ENCODE measurements at places on chromosomes 7 and 10. TPM values are rescaled to one million over a fixed set of nuclear protein-coding genes. Genes with fewer than 3 reads are reported as not detected.
A peak's percentile ranks its signal among the peaks of the same experiment; 100 is the strongest.

- H3K4me3 ChIP-seq, result no peak overlapping the region
- H3K36me3 ChIP-seq, result no peaks in the 10 kb centered on the region
- no peak for DNase-seq
- no peaks in the 10 kb centered on the region for H3K27me3 ChIP-seq
- no peak overlapping the region for H3K27ac ChIP-seq
Observed at GRCh38 chr7:158397885-158398284, 189.7 kb downstream of the PTPRN2 start.

DNA sequence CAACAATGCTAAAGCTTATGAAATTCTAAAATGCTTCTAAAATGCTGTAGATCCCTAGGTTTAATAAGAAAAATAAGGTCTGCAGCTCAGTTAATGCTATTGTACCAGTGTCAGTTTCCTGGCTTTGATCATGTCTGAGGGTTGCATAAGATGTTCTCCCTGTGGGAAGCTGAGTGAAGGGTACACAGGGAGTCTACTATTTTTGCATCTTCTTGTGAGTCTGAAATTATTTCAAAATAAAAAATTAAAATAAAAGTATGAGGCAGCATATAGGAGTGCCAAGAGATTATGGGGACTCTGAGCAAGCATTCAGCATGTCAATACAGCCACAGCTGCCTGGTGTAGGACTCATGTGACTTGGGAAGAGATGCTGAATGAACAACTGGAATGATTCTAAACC is 14.7 kb downstream of the CHST15 start:
- no peaks in the 10 kb centered on the region for H3K36me3 ChIP-seq
- H3K27ac ChIP-seq, result no peak overlapping the region
- no peak overlapping the region for H3K4me3 ChIP-seq

GRCh38 chr7:80008039-80008438 is 126.6 kb upstream of the GNAI1 start:
- DNase-seq, result no peak
- no peaks in the 10 kb centered on the region for H3K27me3 ChIP-seq
- no peak overlapping the region for H3K27ac ChIP-seq
- H3K4me1 ChIP-seq, result no peaks in the 10 kb centered on the region

- H3K36me3 ChIP-seq, result no peaks in the 10 kb centered on the region
- H3K27ac ChIP-seq, result no peak overlapping the region
- DNase-seq, result no peak
- H3K27me3 ChIP-seq, result no peaks in the 10 kb centered on the region
Observed at GRCh38 chr10:27356738-27357137, 116.1 kb upstream of the ACBD5 start.

DNA sequence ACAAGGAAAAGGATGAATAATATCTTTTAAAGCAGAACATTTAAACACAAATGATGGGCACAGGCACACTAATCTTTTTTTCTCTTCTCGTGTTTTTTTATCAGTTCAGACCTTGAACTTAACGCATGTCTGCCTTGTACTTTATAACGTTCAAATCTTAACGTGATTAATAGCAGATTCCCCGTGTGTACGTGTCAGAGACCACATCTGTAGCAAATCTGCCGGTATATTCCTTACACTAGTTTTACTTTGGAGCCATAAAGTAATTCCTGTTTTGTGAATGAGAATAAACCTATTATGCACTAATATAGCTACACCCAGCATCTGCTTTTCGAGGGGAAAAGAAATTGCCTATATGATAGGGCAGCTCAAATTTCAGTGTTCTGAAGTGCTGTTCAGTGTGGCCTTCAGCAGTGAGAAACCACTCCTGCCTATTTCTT is 166.0 kb upstream of the TCF7L2 start:
- no peaks in the 10 kb centered on the region for H3K27me3 ChIP-seq
- no peaks in the 10 kb centered on the region for H3K36me3 ChIP-seq
- no peak for DNase-seq
- peaks cover 1% of the 10 kb centered on the region for H3K4me1 ChIP-seq

DNA sequence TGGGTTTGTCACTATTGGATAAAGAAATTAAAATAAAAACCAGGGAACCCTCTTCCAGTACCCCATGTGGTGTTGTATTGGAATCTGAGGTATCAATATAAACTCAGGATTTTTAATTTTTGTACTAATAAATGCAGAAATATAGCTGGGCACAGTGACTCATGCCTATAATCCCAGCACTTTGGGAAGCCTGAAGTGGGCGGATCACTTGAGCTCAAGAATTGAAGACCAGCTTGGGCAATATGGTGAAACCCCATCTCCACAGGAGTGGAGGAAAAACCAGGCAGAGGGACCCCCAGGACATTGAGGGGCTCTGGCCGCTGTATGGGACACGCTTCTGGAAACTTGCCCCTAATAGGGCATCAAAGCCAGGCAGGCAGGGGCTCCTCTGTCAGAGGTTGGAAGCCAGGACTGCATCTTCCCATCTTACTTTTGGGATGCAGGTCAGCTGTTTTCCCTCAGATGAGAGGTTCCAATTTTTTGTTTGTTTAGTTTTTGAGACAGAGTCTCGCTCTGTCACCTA is 11.1 kb downstream of the ADIRF start:
- no peaks in the 10 kb centered on the region for H3K36me3 ChIP-seq
- H3K27ac ChIP-seq, result no peak overlapping the region
- H3K4me3 ChIP-seq, result no peak overlapping the region
- peaks cover 24% of the 10 kb centered on the region for H3K4me1 ChIP-seq
- DNase-seq, result no peak
- no peaks in the 10 kb centered on the region for H3K27me3 ChIP-seq

DNA sequence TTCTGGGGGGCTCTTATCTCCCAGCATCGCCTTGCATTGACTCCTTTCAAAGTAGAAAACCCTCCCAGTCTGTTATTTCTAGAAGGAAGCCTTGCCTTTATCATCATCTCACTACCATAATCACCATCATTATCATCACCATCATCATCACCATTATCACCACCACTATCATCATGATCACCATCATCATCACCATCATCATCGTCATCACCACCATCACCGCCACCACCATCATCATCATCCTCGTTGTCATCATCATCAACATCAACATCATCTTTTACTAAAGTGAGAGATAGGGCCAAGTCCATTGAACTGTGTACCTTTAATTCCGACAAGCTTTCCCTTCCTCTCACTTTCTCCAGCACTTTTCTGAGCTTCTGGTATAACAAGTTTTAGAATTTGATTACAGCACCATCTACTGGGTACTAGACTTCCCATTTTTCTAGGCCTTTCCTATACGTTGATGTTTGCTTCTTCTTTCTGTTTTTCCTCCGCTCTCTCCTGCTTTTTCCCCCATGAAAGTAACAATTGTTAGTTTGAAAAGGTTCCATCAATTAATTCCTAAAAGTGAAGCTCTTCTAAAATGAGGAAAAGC is 226.4 kb downstream of the BUB3 start:
- H3K27ac ChIP-seq, result no peak overlapping the region
- no peak for DNase-seq
- H3K4me1 ChIP-seq, result no peaks in the 10 kb centered on the region
- no peaks in the 10 kb centered on the region for H3K36me3 ChIP-seq
- H3K27me3 ChIP-seq, result peaks cover 25% of the 10 kb centered on the region

GRCh38 chr10:88116971-88117626 is 253.7 kb downstream of the PTEN start:
- no peak overlapping the region for H3K27ac ChIP-seq
- H3K4me3 ChIP-seq, result no peak overlapping the region
- H3K4me1 ChIP-seq, result no peaks in the 10 kb centered on the region
- H3K27me3 ChIP-seq, result no peaks in the 10 kb centered on the region

- H3K27ac ChIP-seq, result no peak overlapping the region
- H3K4me3 ChIP-seq, result no peak overlapping the region
- peaks cover 2% of the 10 kb centered on the region for H3K36me3 ChIP-seq
- DNase-seq, result no peak
- no peaks in the 10 kb centered on the region for H3K27me3 ChIP-seq
Observed at GRCh38 chr10:17659365-17659764, 15.4 kb downstream of the STAM start.

- no peak overlapping the region for H3K4me3 ChIP-seq
- peaks cover 7% of the 10 kb centered on the region for H3K36me3 ChIP-seq
- no peak for DNase-seq
Observed at GRCh38 chr10:133010095-133010842, 67.9 kb upstream of the CFAP46 start.

DNA sequence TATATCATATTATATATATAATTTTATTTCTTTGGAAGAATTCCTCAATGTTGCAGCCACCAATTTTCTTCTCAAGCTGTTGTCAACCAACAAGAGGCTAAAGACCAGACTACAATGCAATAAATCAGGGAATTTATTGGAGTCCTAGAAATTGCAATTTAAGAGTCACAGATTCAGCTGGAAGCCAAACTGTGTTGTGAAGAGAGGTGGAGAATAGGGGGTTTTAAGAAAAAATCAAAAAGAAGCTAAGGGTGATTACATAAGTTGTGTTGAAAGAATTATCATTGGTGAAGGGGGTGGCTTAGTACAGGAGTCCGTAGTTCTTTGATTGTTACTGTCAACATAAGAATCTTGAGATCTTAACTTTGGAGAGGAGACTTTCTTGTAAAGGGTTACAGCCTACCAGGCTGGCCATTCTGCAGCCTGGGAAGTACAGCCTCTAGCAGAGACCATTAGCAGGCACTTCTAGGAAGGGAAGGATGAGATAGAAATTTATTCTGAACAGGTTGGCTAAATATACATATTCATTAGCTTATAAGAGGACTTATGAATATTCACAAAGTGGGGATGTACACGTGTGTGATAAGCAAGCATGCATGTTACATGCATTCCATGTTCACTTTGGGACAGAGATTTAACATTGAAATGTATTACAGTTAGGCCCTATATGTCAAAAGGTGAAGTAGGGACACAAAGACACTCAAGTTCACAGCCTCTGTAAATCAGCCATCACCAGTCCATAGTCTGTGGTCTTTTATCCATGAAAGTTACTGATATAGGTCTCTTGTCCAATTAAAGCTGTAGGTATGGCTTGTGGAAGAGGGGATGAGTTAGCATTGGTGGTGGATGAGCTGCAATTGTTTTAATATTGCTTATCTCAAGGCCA is 8.3 kb upstream of the TMEM168 start:
- no peaks in the 10 kb centered on the region for H3K36me3 ChIP-seq
- H3K27ac ChIP-seq, result no peak overlapping the region
- H3K4me3 ChIP-seq, result no peak overlapping the region
- DNase-seq, result no peak

DNA sequence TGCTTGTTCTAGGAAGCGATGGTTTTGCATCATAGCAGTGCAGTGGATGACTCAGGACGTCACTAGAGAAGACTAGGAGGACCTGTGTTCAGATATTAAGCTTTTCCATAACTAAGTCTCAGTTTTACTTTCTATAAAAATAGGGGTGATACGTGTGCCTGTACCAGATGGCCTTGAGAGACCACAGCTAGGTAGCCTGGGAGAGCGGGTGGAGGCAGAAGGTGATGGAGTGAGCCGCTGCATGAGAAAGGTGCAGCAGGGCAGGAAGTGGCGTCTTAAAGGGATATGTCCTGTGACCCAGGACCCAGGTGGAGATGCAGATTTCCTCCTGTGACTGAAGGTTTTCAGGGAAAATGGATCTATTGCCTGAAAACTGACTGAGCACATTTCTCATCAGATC is 304.9 kb downstream of the CDC14C start:
- no peak for DNase-seq
- H3K4me1 ChIP-seq, result no peaks in the 10 kb centered on the region
- H3K36me3 ChIP-seq, result no peaks in the 10 kb centered on the region
- no peaks in the 10 kb centered on the region for H3K27me3 ChIP-seq
- H3K27ac ChIP-seq, result no peak overlapping the region

GRCh38 chr7:43139137-43139536 is 26.7 kb downstream of the HECW1 start:
- H3K27ac ChIP-seq, result no peak overlapping the region
- no peak for DNase-seq
- no peaks in the 10 kb centered on the region for H3K4me1 ChIP-seq
- H3K27me3 ChIP-seq, result peaks cover 35% of the 10 kb centered on the region
- no peak overlapping the region for H3K4me3 ChIP-seq

DNA sequence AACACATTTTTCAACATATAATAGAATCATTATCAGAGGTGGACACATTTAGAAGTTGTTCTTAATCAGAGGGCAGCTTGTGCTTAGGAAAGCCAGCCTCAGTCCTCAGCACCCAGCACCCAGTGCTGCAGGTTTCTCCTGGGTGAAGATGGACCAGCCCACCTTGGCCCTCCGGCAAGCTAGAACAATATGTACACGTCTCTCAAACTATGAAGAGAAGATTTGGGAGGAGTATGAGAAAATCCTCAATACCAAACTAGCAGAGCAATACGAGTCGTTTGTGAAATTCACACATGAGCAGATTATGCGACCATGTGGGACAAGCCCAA is 13.5 kb upstream of the RALA start:
- peak overlapping the region; percentile 23 for H3K4me3 ChIP-seq
- no peak overlapping the region for H3K27ac ChIP-seq
- no peak for DNase-seq
- H3K27me3 ChIP-seq, result no peaks in the 10 kb centered on the region
- H3K4me1 ChIP-seq, result peaks cover 51% of the 10 kb centered on the region

- no peaks in the 10 kb centered on the region for H3K4me1 ChIP-seq
- H3K4me3 ChIP-seq, result no peak overlapping the region
- H3K27me3 ChIP-seq, result no peaks in the 10 kb centered on the region
- peaks cover 14% of the 10 kb centered on the region for H3K36me3 ChIP-seq
- no peak overlapping the region for H3K27ac ChIP-seq
Observed at GRCh38 chr7:55177589-55178261, 158.9 kb downstream of the EGFR start.

DNA sequence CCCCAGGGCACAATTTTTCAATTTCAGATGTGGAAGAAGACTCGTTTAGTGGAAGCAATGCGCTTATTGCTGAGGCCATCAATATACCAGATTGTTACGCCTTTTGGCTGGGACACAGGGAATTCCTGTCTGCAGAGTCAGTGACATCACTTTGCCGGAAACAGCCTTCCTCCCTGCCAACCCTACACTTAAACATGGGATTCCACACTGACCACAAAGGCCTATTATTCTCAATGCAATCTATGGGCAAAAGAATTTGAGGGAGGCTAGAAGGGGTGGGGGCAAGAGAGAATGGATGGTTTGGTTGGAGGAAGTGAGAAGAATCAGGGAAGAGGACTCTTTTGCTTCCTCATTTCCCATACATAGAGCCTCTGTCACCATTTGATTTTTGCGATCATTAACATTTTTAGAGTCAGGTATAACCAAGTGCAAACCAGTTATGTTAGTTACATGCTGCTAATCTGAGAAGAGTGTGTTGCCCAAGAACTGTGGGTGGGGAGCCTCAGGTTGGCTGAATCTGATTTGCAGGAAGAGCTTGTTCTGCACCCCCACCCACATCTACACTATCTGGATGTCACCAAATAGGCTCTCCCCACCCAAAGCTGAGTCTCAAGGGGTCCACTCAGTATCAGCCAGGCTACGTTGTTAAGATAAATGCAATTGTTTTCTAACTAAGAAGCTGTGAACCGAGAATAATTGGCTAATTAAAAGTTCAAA is 58.2 kb downstream of the ENTPD1 start:
- peak; percentile 64 for DNase-seq
- peak overlapping the region; percentile 66 for H3K27ac ChIP-seq
- peaks cover 7% of the 10 kb centered on the region for H3K36me3 ChIP-seq

FAM241B gene
- 25.2 TPM for total RNA-seq

GJD4 gene
- not detected for total RNA-seq

EPDR1 gene
- 60.5 TPM for total RNA-seq

SLC13A1 gene
- not detected for total RNA-seq

ARPC1A gene
- 146 TPM for total RNA-seq

CH25H gene
- 0.73 TPM for total RNA-seq
